ENCODE measurements at places on chromosomes 1 and 21.

DNA sequence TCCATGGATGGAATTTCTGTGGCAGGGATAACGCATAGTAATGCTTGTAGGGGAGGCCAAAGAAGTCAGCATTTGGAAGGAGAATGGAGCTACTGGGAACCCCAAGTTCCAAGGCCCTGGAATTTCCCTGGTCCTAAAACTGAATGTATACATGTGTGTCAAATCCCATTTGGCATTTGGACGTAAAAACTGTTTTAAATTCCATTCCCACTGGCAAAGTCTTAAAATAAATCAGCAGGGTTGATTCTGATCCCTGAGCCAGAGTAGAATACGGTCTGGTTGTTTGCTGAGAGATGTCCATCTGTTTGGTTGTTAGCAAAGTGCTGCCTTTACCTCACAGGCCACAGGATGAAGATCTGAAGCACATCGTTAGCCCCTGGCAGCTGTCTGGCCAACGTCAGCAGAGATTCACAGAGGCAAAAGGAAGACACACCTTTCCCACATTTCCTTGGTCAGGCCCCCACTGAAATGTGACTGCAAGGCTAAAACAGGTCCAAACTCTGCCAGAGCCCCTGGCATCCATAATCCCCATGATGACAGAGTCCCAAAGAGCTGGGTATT, 62.2 kb downstream of the GORAB start:
- no peak for DNase-seq

DNA sequence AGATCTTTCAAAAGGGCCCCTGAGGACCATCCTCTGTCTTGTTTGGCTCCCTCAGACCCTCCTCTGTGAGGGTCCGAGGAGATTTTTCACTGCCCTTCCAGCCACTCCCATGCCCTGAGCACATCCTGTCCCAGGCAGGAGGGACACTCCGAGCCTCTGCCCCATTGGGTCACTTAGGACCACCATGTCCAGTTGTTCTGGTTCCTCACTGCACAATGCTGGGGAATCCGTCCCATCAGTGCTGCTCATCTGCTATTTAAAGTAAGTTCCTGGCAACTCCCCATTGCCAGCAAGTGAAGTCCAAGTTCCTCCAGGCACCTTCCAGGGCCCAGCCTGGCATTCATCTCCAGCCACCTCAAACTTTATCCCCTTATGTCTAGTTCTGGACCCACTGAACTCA, 117.5 kb upstream of the GRIK3 start:
- no peak for DNase-seq

GRCh38 chr1:232269988-232270387, 359.9 kb downstream of the SIPA1L2 start:
- no peak for DNase-seq

- no peak for DNase-seq
Measured at GRCh38 chr1:167862432-167863076, 51.4 kb downstream of the ADCY10 start.

DNA sequence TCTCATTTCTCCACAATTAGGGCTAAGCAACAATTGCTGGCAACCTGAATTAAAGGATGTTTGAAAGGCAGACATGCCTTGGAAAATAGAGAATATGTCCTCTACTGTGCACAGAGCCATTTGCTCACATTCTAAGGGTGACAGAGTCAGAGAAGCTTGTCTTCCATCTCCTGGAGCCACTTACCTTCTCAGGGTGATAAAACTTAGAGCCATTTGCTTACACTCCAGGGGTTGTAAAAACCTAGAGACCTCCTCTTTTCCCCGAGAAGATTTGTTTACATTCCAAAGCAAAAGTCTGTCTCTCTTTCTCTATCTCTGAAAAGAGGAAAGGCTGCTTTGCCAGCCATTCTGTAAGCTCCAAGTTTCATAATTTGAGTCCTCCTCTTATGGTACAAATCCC, 61.3 kb downstream of the LBR start:
- no peak for DNase-seq

- no peak for DNase-seq
Measured at GRCh38 chr21:14943616-14944015, 121.2 kb downstream of the NRIP1 start.

DNA sequence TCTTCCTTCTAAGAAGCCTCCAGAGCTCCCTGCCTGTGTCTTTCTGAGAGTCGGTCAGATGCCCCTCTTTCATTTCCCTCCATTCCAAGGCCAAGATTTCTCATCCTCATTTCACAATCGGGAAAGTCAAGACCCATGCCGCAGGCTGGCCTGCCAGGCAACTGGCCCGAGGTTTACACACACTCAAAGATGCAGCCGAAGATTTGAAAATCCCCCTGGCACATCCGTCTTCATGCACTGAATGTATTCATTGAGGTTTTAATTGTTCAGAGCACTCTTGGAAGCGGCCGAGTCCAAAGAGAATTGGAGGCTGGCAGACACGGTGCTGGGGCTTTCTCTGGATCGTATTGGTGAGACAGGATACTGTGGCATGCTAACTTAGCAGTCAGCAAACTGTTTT, 29.1 kb upstream of the SRP9 start:
- DNase-seq = no peak

DNA sequence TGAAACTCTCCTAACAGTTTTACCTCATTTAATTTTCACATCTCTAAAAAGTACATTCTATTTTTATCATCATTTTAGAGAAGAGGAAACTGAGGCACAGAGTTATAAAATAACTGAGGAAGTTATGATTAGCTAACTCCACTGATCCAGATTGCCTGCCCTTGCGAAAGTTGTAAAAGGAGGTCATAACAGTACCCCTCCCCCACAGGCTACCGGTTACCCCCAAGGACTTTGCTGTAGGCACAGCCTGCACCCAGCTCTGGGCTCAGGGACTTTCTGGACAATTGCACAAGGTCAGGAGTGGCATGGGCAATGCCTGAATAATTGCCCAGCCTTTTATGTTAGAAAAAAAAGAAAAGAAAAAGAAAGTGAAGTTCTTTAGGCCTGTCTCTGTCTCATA, 22.7 kb downstream of the PIGM start:
- no peak for DNase-seq

- no peak for DNase-seq
Measured at GRCh38 chr21:38424305-38425019, 73.8 kb downstream of the ERG start.

- DNase-seq = no peak
Measured at GRCh38 chr1:61491497-61491896, 233.4 kb downstream of the TM2D1 start.

GRCh38 chr1:191929383-191929782, 228.9 kb upstream of the RGS18 start:
- DNase-seq = no peak

DNA sequence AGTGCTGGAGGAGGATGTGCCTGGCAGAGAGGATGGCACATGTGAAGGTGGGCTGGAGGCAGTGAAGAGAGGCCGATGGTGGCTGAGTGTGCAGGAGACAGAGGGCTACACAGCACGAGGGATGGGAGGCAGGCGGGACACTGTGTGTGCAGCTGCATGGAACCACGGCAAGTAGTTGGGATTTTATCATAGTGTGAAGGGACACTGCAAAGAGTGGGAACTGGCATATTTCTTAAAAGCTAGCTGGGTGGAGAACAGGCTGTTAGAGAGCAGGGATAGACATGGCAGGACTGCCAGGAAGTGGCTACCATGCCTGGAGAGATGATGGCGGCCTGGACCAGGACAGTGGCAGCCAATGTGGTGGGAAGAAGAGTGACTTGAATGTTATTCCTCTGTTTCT, 102.4 kb upstream of the TLR5 start:
- no peak for DNase-seq

- DNase-seq = no peak
Measured at GRCh38 chr1:101165954-101166353, 70.9 kb upstream of the S1PR1 start.

GRCh38 chr1:63326473-63327380, 4.4 kb downstream of the FOXD3 start:
- DNase-seq = no peak

DNA sequence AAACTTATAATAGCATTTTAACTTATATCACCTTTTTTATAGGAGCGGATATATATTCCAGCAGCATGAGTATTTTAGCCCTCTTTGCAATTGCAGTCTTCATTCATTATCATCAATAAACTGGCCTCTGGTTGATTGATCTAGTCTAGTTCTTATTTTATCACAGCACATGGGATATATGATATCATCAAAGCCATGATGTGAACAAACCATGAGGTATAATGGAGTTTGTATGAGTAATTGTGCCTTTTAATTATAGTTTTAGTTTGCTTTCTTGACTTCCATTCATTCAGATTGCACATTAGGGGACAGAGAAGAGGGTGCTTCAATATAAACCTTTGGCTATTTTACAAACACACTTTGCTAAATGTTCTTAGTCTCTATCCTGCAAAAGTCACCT, 3.5 kb upstream of the UBR4 start:
- no peak for DNase-seq

DNA sequence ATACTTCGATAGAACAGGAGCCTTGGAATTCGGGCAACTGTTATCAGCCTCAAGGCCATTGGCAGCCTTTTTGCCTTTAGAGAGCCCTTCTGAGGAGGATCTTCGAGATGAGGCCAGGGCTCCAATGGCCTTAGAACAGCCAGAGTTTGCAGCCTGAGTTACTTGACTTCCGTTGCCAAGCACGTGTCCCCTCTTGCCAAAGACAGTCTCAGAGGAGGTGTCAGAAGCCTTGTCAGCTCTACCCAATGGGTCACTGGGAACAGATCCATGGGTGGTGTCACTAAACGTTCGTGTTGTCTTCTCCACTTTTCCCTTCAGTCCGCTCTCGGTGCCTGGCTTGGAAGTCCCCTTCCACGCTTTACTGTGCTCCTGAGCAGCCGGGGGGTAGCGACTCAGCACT, 73.2 kb downstream of the KDM1A start:
- DNase-seq = no peak

DNA sequence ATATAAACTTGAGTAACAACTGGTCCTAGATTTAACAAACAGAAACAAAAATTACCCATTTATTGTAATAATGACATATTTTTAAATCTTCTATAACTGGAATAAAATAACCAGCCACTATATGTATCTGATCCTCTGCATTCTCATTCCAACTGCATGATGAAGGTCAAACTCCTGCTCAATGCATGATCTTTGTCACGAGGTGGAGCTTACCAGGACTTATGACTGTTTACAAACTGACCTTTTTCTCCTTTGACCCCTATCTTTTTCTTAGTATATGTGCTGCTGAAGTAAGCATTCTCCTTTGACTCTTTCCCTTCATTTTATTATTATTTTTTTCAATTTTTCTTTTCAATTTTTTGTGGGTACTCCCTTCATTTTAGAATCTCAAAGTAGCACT, 252.2 kb downstream of the PDE4B start:
- DNase-seq = no peak

DNA sequence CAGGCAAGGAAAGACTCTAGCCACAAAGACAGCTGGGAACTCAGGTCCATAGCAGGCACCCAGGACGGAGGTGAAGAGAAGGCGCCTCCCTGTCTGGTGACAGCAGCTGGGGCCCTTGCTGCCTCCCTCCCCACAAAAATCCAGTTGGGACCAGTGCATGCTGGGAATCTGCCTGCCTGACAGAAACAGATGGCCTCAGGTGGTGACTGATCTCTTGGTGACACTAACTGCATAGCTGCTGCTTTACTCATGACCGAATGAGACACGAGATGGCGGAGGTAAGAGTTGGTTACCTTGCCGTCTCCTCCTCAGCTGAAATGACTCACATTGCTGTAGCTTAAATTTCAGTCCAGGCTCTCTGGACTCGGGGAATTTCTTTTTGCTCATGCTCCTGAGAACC, 130.3 kb downstream of the FGGY start:
- DNase-seq = no peak

DNA sequence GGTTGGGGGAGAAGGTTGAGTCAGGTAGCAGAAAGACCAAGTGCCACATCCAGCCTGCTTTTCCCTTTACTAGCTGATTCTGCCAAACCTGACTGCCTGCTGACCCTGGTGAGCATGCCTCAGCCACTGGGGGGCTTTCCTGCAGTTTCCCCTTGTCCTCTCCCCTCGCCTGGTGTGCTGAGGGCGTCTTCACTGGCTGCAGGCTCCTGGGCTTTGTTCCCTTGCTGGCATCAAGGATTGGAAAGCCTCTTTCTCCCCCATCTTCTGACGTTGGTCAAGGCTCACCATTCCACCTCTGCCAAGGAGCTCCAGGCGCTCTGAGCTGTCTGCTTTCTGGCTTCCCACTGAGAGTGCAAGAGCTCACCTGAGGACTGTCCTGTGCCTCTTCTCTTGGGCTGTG, 28.4 kb downstream of the MAN1C1 start:
- no peak for DNase-seq

GRCh38 chr1:15848929-15849774, 1.6 kb downstream of the SPEN start:
- peak; percentile 51 for DNase-seq

DNA sequence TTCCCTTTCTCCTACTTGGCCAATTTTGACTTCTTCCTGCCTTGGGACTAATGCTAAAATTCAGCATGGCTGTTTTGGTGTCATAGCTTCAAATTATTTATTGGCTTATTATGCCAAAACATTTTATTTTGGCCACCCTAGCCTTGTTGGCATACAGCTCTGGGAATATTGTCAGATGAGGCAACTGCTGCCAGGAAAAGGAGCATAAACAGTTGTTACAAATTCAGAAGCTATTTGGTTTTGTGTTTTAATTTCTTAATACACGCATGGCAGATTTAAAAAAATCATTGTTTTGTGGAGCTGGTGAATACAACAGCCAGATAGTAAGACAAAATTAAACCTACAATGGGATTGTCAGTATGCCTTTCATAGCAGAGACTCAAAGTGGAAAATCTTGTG, 66.8 kb upstream of the BCL10 start:
- DNase-seq = no peak

DNA sequence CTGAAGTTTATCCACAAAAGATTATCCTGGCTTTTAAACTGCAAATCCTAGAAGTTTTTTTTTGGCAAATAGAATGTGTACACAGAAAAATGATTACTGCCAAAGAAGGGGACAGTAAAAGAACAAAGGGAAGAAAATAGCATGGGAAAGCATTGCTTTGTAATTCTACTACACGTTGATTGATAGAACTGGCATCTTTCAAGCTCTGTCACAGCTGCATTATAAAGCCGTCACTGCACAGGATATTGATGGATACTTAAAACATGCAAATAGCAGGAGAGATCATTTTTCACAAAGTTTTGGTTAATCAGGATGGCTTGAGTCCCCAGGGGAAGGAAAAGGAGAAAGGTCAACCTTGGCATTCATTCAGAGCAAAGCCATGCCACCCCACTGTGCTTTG, 183.7 kb upstream of the RRP15 start:
- no peak for DNase-seq

GRCh38 chr1:163055005-163055404, 14.2 kb upstream of the RGS4 start:
- no peak for DNase-seq

DNA sequence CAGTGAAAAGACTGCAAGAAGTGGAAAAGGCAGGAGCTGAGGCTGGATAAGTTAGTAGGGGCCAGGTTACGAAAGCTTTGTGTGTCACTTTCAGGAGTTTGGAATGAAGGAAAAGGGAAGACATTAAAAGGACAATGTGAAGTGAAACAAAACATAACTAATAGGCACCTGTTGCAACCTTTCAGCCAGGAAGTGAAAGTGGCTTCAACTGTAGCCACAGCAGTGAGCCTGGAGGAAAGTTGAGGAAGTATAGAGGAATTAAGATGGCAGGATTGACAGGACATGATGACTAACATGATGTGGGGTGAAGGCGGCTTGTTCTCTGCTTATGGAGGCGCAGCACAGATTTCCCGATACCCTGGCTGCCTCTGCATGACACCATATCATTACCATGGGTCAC, 68.9 kb downstream of the C4BPA start:
- no peak for DNase-seq

GRCh38 chr1:107139833-107140702, 771 bp upstream of the NTNG1 start:
- DNase-seq = no peak

GRCh38 chr1:108750476-108751181, 4.2 kb downstream of the STXBP3 start:
- DNase-seq = no peak

GRCh38 chr1:231431665-231432415, 9.8 kb upstream of the EGLN1 start:
- no peak for DNase-seq

Measured in activated T-helper 1 cell treated with anti-CD3 and anti-CD28 coated beads, Interleukin-2, amount 50 U/mL, for 16 hours (primary cell).